Progenitor cell of endocrine pancreas (in vitro differentiated cells): ENCODE measurements at places on chromosomes 5 and 9.

DNA sequence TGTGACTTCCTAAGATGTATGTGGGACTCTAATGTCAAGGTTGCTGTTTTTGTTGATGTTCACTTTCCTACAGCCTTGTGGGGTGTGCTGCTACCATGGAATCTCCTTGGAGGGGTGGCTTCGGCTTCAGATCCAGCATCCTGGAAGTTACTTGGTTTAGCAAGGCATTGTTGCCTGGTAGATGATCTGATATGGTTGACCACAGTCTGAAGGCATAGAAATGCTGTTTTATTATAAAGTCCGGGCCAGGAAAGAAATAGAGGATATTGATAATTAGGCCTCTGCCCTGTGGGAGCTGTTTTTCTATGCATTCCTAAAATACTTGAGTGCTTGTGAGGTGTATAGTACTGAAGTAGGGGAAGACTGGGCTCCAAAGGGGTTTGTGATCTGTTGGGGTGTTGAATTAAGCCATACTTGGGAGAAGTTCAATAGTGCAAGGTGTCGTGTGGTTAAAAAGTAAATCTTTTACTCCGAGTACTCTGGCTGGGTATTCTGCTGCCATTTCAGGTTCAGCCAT is 27.3 kb upstream of the CREBRF start:
- no peak for DNase-seq

- no peak for DNase-seq
Measured at GRCh38 chr9:2290382-2290781, 275.2 kb downstream of the SMARCA2 start.

DNA sequence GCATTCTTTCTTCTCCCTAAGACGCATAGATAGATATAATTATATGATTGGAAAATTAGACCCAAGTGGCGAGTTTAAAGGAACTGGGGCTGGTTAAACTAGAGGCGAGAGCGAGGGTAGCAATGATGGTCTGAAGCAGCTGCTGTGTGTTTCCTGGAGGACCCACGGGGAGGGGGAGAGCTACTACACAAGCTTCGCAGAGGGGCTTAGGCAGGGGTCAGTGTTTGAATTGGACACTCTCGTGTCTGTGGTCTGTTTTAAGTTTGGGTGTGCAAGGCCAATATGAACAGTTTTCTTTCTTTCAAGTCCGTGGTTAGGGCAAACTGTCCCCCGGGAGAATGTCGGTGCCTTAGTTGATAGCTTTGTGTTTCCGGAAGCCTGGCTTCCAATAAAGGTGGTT is 43.1 kb downstream of the PDZD2 start:
- no peak for DNase-seq

DNA sequence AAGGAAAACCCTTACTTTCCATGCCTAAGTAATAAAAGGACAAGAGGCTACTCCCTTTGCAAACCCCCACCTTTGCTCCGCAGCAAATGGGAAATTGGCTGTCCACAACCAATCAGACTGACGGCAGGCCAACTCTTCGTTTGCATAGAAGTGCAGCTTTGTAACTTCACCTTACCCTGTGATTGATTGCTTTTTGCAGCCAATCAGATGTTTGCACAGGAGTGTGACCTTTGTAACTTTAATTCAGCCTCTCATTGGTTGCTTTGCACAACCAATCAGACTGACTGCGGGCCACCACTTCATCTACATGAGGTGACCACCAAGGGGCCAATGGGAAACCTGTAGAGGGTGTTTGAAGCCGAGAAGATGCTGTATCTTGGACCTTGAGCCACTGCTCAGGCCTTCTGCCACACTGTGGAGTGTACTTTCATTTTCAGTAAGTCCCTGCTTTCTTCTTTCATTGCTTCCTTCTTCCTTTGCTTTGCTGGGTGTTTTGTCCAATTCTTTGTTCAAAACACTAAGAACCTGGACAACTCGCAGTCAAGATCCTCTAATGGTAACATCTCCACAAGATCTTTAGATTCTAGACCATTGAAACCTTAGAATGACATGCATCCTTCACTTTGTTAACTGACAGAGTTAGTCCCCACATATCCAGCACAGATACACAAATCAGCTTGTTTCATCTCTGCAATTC is 51.3 kb upstream of the FREM1 start:
- DNase-seq, result no peak

GRCh38 chr5:51990661-51991180 is 607.5 kb downstream of the ISL1 start:
- no peak for DNase-seq

DNA sequence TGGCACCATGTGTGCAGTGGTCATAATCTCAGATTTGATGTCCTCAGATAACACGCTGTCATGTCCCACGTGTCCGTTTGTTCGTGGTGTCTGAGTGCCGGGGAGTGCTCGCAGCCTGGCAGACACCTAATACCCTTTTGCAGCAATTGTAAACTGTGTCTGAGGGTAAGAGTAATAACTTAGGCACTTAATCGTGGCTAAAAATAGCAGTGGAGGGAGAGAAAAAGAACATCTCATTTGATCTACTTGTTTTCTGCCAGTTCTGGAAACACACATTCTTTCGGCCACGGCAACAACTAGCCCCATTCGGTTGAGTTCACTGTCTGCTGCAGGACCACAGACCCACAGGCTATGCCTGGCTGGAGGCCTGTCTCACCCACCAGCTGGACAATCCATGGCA is 16.5 kb downstream of the ADCY2 start:
- DNase-seq, result no peak

GRCh38 chr5:96326902-96327301 is 106.1 kb downstream of the PCSK1 start:
- DNase-seq, result no peak
